ENCODE measurements at places on chromosomes 16 and 17.

DNA sequence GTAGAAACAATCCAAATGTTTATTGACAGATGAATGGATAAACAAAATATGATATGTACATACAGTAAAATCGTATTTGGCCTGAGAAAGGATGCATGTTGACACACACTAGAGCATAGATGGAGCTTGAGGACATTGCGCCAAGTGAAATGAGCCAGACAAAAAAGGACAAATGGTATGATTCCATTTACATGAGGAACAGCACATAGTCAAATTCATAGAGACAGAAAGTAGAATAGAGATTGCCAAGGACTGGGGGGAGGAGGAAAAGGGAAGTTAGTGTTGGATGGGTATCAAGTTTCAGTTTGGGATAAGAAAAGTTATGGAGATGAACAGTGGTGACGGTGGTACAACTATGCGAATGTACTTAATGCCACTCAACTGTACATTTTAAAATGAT, 47.9 kb downstream of the COPRS start:
- DNase-seq = no peak

DNA sequence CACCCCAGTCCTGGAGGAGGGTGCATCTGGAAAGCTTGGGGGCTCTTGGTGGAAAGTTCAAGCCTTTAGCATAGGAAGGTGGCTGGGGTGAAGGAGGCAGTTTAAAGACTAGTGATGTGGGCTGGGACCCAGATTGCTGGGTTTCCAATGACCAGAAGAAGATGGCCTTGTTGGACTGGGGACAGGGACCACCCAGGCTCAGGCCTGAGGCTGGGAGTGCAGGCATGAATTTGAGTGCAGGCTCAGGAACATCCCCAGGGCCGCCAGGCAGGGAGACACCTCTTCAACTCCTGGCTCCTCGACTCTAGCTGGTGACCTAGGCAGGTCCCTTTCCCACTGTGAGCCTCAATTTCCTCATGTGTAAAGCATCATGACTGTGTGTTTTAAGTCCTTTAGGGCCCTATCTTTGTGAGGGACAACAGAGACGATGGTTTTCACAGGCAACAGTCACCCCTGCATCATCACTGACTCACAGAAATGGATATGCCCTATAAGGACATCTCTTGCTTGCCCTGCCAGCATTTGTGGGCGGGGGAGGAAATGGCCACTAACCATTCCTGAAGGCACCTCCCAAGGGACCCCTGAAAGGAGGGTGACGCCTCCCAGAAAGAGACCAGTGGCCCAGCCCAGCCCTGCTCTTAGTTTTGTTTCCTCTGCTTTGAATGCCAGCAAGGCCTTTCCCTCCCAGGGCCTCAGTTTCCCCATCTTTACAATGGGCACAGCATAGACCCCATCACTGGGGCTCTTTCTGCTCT, 11.1 kb downstream of the NLRC5 start:
- DNase-seq = peak; percentile 55

- no peak for DNase-seq
Measured at GRCh38 chr17:83203472-83204221, 124.2 kb downstream of the METRNL start.

- no peak for DNase-seq
Measured at GRCh38 chr17:31568121-31568520, 176.6 kb downstream of the RAB11FIP4 start.

- no peak for DNase-seq
Measured at GRCh38 chr16:66416136-66416535, 11.0 kb upstream of the BEAN1 start.

DNA sequence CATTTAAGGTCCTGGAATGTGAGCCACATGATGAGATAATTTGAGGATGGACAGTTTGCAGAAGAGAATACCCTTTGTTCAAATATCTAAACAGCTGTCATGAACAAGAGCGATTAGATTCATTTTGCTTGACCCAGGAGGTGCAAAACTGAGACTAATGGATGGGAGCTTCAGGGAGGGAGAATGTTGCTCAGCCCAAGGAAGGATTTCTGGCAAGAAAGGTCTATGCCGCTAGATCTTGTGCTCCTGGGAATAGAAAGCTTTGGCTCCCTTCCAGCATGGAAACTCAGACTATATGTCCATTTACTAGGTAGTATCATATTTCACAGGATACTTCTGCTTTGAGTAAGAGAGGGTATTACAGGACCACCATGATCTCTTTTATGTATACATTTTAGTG, 14.8 kb upstream of the CDH11 start:
- DNase-seq = no peak

DNA sequence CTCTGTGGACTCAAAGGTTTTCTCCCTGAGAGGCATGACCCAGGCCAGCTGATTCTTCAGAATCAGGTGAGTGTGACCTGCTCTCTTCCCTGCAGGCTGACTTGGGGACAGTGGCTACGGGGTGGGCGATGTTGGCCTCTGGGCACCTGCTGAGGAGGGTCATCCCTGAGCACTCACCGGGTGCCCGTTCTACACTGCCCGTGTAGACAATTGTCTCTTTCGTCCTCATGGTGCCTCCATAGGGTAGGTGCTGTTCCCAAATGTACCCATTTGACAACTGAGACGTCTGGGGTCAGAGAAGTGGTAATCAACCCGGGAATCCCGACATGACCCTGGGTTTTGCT, 74.8 kb downstream of the GOSR1 start:
- no peak for DNase-seq

DNA sequence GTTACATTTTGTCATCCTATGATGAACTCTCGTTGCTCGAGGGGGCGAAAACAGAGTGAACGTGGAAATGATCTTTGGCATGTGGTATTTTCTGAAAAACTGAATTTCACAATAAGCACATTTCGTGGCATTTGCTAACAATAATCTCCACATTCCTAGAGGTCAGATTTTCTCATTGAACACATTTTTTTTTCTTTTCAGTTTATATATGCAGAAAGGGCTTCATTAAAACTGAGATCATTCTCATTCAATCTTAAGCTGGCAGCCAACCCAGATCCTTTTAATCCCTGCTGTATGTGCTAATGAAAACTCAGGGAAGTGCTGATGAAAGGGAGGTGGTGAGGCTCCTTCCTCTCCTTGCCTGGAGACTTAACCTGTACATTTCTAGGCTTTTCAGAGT, 52.6 kb downstream of the PRKCA start:
- DNase-seq = no peak

- peak; percentile 64 for DNase-seq
Measured at GRCh38 chr17:45197555-45198334, 23.9 kb upstream of the FMNL1 start.

DNA sequence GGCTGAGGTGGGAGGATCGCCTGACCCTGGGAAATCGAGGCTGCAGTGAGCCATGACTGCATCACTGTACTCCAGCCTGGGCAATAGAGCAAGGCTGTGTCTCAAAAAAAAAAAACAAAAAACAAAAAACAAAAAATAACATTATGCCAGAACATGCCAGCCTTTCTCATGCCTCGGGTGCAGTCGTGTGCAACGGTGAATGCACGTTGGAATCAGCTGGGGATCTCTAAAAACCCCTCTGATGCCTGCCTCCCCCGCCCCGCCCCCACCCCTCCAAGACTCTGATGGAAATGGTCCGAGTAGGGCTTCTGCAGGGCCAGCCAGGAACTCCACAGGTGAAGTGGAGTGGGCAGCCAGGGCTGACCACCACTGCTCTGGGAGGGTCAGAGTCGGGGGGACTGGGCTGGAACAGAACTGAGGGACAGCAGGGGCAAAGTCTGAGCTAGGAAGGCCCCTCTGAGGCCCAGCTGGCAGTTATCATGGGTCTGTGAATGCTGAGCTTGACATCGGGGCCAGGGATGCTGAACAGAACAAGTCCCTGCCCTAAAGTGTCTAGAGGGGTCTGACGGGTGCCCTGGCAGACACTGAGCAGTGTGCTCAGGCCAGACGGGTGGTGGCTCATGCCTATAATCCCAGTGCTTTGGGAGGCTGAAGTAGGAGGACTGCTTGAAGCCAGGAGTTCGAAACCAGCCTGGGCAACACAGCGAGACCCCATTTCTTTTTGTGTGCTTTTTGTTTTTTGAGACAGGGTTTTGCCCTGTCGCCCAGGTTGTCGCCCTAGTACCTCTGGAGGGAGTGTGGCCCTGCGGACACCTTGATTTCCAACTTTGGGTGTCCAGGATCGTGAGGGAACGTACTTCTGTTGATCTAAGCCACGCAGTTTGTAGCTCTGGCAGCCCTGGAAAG, 193.4 kb upstream of the GSE1 start:
- DNase-seq = no peak

DNA sequence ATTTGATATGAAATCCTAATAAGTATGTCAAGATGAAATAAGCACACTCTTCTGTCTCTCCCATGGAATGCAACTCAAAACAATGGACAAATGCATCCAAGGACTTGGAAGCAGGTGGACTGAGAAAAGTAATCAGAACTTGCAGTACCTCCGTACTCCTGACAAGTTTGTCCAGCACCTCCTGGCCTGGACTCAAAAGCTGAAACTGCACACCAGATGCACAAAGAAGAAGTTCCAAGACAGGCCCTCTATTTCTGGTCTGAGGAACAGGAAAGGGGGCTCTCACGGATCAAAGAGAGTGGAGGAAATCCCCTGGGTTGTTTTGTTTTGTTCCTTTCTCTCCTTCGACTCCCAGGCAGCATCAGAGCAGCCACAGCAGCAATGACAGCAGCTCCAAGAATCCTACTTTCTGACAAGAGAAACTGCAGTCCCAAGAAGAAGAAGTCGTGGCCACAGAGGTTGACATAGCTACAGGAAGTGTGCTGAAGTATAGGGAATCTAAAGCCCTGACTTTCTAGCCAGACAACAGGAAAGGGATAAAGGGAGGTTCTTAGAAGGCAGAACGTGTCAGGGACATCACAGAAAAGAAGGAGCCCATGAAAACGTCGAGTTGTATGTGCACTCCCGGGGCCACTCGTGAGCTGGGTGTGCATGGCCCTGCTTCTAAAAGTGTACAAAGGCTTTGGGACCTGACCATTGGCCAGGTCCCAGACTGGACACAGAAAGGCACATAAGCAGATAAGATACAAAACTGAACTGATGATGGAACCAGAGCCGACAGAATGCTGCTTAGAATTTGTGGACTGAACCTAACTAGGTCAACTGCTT, 29.3 kb downstream of the AKAP10 start:
- DNase-seq = no peak

GRCh38 chr16:53518550-53519416, 15.8 kb upstream of the AKTIP start:
- peak; percentile 77 for DNase-seq

DNA sequence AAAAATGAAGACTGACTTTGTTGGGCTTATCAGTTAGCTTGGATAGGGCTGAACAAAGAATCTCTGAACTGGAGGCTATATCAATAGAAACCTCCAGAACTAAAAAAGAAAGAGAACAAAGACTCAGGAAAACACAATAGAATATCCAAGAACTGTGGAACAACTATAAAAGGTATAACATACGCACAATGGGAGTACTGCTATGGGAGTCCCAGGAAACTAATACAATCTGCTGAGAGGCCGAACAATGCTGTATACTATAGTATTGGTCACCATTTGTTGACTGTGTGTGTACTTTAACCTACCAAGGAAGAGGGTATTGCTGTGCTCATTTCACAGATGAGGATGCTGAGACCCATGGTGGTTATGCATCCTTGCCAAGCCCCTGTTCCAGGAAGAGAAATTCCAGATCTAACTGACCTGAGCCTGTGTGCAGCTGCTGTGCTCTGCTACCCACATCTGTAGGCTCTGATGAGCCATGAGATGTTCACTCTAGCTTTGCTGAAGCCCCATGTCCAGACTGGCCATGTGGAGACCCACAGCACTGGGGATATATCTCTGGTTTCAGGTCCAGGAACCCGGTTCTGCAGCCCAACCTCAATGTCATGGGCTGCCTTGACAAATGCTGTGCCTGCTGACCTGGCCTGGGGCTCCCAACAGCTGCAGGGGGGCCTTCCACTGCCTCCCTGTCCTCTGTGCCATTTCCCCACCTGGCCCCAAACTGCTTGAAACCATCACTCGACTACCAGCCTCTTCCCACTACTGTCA, 254.3 kb upstream of the TNRC6C start:
- no peak for DNase-seq

DNA sequence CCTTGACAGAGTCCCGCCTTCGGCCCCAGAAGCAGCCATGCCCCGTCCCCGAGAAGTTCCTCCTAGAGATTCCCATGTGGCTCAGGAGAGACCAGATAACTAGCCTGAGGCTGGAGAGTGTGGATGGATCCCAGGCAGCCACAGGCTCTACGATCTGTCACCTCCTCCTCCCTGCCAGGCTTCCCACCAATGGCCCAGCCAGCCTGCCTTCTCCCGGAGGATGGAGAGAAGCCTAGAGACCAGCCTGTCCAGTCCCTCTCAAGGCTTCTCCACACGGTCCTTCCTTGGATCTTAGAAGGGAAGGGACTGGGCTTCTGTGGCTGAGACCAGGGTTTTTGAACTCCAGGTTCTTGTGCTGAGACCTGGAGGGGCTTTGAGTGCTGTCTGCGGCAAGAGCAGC, 1.6 kb upstream of the SMTNL2 start:
- no peak for DNase-seq

DNA sequence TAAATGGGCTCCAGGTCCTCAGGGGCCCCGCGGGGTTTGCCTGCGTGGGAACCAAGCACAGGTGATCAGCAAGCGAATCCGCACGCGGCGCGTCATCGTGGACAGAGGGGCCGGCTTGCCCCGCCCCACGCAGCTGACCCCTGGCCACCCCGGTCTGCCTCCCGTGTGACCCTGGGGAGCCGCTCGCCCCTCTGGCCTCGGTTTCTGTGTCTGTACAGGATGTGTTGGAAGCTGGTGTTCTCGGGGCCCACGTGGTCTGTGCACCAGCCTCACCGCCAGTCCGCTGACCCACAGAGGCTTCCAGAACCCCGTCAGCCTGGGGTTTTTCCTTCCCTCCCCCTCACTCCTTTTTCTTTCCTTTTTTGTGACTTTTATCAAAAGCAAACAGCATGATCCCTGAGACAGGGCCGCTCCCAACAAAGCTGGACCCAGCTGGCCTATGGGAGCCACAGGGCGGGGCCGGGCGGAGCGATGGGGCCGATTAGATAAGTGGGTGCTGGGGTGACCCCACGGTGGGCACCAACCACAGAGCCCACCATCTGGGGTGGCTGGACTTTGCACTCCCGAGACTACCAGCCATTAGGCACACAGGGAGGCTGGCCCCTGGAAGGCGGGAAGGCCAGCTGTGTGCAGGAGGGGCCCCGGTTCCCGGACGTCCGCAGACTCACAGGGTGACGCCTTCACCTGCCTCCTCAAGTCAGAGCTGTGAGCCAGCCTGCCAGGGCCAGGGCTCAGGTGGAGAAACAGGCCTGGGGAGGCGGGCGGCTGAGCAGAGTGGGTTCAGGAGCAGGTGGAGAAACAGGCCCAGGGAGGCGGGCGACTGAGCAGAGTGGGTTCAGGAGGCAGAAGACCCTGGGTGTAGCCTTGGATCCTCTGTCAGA, 56.0 kb downstream of the ZFPM1 start:
- no peak for DNase-seq

DNA sequence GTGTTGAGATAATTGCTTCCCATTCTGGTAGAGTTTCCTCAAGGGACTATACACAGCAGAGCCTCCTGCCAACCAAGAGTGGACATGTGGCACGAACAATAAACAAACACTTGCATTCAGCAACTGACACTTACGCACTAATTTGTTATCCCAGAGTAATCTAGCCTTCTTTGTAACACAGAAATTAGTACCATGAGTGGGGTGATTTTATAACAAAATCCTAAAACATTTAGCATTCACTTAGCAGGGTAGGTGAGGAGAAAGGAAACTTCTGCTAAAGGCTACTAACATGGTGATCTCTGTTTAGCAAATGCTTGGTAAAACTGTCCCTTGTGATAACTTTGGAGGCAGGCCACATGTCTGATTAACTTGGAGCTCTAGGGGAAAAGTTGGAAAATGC, 325.2 kb downstream of the HS3ST4 start:
- DNase-seq = no peak

- no peak for DNase-seq
Measured at GRCh38 chr17:46764000-46764708, 54.3 kb downstream of the WNT3 start.
